ENCODE measurements at places on chromosomes 5 and 9. TPM values are rescaled to one million over a fixed set of nuclear protein-coding genes. Genes with fewer than 3 reads are reported as not detected.

DNA sequence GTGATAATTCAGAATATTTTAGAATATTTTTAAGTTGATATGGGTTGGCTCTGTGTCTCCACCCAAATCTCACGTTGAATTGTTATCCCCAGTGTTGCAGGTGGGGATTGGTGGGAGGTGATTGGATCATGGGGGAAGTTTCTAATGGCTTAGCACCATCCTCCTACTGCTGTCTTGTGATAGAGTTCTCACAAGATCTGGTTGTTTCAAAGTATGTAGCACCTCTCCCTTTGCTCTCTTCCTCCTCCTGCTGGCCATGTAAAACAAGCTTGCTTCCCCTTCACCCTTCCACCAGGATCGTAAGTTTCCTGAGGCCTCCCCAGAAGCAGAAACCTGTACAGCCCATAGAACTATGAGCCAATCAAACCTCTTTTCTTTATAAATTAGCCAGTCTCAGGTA lies 214.6 kb upstream of the C9orf72 start:
- DNase-seq = peak; percentile 2

GRCh38 chr5:71910741-71911140 lies 191.7 kb downstream of the CARTPT start:
- DNase-seq = no peak

ABO gene
- not detected for total RNA-seq

GRCh38 chr9:102796244-102796643 lies 198.9 kb upstream of the CYLC2 start:
- DNase-seq = no peak

FAXDC2 gene
- not detected for total RNA-seq

DNA sequence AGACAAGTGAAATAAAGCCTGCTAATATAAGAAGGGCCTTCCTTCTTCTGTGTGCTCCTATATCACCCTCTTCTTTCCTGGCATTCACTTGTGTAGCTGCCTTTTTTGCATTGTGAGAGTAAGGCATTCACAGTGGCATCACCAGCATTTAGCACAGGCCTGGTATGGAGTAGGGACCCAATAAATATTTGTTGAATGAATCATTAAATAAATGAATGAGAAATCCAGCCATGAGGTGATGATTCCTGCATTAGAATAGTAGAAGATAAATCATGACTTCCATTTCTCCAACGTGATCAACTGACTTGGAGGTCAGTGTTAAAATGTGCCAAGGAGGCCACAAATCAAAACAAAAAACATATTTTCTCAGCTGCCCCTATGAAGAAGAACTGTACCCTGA lies 3.9 kb downstream of the PLPPR1 start:
- DNase-seq = no peak

DNA sequence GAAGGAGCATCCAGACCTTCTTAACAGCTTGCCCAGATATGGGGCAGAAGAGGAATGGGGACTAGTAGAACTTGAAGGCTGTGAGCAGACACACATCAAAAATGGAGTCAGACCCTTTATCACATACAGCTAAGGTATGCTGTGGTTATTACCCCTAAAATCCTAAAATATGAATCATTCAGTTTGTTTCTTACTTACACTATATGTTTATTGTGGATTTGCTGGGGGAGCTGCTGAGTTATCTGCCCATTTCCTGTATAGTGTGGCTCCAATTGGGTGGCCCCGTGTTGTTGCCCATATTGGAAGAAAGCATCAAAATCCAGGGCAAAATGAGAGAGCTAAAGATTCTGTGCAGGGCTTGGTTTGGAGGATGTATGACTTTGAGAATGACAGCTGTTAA lies 56.9 kb downstream of the AP3S1 start:
- DNase-seq = no peak

LRRC19 gene
- total RNA-seq = not detected

DNA sequence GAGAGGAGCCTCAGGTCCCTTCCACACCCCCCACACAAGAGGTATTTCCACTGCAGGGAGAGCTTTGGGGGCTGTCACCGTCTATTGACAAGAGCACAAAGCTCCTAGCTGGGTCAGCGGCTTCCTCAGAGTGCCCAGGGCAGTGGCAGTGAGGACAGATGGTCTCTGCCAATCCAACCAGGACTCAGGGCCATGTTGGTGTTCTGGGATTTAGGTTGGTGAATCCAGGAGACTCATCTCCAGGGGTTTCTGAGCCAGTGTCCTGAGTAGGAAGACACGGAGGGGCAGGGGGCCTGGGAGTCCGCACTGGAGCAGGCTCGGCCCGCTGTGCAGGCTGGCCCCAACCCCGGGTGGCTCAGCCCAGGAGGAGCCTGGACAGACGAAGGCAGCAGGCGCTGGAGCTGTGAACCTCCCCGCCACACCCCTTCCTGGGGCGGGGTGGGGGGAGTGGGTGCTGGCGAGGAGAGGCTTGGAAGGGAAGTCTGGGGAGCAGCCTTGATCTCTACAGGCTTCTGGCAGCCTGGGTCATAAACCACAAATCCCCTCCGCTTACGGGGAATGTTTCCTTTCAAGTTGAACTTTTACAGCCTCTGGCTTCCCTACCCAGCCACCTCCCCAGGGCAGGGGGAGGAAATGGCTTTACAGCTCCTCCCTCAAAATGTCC lies 19.6 kb downstream of the CRB2 start:
- no peak for DNase-seq

- no peak for DNase-seq
Observed at GRCh38 chr5:54645882-54646355, 128.4 kb downstream of the SNX18 start.

GDNF gene
- not detected for total RNA-seq

- no peak for DNase-seq
Observed at GRCh38 chr5:17802256-17802655, 168.0 kb downstream of the TAF11L14 start.

DNA sequence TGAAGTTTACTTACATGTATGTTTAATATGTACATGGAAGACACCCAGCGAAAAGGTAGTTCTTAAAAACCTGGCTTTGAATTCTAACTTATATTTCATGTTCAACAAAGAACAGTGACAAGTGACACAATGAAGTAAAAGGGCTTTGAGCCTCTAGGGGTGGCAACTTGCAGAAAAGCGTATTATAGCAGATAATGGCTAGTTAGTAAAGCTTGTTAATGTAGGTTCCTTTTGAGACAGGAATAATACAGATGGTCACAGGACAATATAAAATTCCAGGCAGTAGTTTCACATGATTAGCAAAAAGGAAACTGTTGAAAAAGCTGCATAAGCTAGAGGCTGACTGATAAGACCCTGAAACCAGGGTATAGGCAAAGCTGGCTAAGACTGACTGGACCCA lies 132.4 kb upstream of the FTMT start:
- DNase-seq = no peak

DNA sequence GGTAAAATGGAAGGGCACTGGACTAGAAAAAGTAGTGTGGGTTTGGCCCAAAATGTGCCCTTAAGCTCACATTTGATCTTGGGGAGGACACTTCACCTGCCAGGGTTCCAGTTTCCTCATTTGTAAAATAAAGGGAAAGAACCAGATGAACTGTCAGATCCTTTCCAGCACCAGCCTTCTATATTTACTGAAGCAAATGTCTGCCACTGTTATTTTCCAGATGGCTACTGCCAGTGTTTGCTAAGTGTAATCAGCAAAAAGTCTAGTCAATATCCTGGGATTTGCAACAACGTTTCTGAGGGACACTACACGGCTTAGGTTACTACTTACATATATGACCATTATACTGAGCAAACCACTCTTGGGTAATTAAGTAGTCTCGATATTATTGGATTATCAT lies 340.3 kb downstream of the KCNN2 start:
- no peak for DNase-seq

DNA sequence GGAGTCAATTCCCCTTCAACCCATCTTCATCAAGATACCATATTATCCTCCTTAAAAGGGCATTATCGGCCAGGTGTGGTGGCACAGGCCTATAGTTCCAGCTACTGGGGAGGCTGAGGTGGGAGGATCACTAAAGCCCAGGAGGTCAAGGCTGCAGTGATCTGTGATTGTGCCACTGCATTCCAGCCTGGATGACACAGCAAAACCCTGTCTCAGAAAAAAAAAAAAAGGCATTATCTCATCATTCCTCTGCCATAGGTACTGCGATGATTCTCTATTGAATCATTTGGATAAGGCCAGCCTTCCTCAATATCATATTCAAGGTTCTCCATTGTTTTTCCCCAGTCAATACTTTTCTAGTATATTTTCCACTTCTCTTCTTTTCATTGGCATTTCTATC lies 39.2 kb upstream of the RAB3C start:
- no peak for DNase-seq

SPATA31E1 gene
- not detected for total RNA-seq

PTGR1 gene
- 1.7 TPM for total RNA-seq

GCNT4 gene
- total RNA-seq = 2.1 TPM

GRCh38 chr5:29296548-29296947 lies 1896.9 kb upstream of the CDH6 start:
- DNase-seq = no peak

EIF4E1B gene
- total RNA-seq = not detected

DNA sequence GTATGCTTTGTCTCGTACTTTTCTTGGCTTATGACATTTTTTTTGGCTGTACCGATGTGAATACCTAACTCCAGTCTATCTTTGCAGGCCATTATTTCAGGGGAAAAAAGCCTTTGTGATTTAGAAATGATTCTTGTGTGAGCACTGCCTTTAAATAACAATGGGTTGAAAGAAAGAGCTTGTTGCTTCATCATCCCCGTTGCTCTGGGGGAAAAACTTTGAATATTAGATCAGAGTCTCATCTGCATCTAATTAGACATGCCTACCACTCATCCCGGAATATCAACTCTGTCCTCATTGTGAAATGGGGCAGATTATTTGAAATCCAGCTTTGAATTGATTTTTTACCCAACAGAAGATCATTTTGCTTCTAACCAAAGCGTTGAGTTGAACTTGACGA lies 13.5 kb downstream of the CXCL14 start:
- DNase-seq = no peak

GRCh38 chr9:128940271-128940921 lies 7.0 kb downstream of the DOLK start:
- no peak for DNase-seq

PDE8B gene
- total RNA-seq = 0.47 TPM

- no peak for DNase-seq
Observed at GRCh38 chr5:141947316-141947715, 10.7 kb downstream of the PCDH12 start.

NAIP gene
- 5.1 TPM for total RNA-seq

DNA sequence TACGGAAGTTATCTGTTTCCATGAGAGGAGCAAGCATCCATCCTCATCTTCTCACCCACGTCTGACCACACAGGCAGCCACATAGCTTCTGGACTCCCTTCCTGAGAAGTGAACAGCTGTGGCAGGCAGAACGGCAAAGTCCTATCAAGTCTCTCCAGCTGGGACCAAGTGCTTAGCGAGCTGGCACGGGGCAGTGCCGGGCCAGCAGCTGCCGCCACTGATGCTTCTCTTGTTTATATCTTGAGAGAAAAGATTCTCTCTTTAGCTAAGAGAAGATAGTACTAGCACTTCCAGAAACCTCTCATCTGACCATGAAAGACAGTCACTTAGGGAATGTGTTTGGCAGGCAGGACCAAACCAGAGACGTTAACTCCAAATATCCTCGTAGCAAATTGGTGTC lies 37.2 kb downstream of the PLAC8L1 start:
- DNase-seq = no peak

- peak; percentile 48 for DNase-seq
Observed at GRCh38 chr9:125631391-125632085, 75.5 kb downstream of the MAPKAP1 start.

DNA sequence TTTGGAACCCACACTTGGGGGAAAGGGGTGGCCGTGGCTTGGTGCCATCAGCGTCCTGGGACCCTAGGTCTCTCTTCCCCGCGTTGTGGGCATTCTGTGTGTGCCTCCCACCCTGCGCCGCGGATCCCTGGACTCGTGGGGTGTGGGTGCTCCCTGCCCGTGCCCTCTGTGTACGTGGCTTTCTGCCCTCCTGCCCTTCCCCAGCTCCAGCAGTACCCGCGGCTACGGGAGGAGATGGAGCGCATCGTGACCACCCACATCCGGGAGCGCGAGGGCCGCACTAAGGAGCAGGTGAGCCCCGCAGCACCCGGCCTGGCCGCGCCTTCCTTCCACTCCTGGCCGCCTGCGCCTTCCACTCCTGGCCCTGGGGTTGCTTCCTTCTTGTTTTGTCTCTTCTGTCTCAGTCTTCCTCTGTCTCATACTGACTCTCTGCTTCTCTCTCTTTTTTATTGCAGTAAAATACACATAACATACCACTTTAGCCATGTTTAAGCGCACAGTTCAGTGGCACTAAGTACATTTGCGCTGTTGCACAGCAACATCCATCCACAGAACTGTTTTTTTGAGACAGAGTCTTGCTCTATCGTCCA lies 30.7 kb downstream of the DNM1 start:
- DNase-seq = no peak

DNA sequence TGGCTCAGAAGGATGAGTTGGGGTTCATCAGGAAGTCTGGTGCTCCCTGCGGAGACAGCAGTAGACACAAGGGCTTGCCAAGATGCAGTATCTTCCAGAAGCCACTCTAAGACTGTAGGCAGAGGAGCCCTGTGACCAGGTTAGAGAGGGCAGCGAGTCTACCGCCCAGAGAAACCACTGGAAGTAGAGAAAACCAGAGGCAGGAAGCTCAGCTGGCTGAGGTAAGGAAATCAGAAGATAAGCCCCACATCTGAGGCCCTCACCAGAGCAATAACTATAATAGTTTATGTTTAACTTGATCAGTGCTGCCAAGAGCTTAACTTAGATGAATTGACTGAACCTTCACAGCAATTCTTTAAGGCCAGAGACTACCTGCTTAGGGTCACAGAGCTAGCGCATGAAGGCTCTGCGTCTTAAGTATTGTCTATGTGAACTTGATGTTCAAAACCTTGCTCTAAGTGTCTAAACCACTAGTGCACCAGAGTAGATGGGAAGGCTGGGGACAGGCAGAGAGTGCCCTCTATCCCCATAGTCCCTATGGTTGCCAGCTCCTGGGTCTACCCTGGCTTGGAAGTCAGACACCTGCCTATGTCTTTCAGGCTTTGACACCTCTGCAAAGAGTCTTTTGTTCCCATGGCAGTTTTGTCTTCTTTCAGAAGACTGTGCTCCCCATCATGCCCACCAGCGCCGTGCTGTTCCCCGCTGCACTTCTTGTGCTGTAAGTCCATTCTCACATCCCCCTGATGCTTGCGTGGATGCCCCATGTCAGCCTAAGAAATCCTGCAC lies 228.2 kb upstream of the KLF4 start:
- no peak for DNase-seq

LVRN gene
- total RNA-seq = 0.29 TPM

- DNase-seq = peak; percentile 55
Observed at GRCh38 chr5:10489810-10490426, 48.2 kb downstream of the ROPN1L start.

DNA sequence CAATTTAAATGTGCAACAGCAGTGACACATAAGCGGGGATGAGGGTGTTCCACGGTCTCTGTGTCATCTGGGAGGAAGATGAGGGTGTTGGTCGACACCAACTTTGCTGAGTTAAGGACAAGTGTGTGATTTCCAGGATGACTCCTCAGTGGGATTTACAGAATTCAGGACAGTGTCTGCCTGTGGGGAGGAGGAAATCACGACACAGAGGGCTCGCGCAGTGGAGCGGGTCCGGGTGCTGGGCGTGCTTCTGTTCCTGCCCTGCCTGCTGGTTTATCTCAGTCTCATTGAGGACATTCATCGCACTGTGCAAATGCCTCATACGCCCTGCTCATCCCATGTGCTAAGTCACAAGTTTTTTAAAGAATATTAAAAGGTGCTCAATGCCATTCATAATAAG lies 73.7 kb upstream of the ADAMTS2 start:
- DNase-seq = no peak

RNF208 gene
- total RNA-seq = 10.4 TPM
